ENCODE measurements at places on chromosomes 7 and 10. TPM values are rescaled to one million over a fixed set of nuclear protein-coding genes. Genes with fewer than 3 reads are reported as not detected.

TEX47 gene
- not detected for total RNA-seq

RELN gene
- total RNA-seq: 7.5 TPM

GPR15LG gene
- total RNA-seq: not detected

- no peak for DNase-seq
Observed at GRCh38 chr10:70990681-70991080, 102.3 kb upstream of the PCBD1 start.

DNA sequence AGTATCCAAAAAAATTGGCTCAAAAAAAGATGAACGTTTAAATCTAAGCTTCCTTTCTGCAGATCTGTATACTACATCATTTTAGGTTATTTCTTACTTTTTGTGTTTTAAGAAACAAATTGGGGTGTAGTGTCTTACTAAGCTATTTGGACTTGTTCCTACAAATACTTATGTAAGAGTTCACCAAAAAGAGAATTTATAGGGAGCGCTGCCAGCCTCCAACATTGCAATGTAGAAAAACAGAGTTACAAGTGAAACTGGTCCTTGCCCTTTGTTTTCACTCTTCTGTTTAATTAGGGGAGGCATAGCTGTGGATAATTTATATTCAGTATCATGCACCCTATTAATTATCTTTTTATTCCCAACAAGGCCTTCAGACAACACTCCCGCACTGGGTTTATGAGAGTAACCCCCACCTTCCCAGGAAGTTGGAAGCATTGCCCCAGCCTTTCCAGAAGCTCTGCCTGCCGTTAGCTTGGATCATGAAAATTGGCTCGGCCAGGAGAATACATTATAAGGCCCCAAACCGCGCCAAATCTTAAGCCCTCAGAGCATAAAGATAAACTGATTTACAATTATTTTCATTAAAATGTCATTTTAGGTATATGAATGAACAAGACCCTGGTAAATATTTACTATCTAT lies 261.8 kb upstream of the KLF6 start:
- DNase-seq: peak; percentile 72

DNA sequence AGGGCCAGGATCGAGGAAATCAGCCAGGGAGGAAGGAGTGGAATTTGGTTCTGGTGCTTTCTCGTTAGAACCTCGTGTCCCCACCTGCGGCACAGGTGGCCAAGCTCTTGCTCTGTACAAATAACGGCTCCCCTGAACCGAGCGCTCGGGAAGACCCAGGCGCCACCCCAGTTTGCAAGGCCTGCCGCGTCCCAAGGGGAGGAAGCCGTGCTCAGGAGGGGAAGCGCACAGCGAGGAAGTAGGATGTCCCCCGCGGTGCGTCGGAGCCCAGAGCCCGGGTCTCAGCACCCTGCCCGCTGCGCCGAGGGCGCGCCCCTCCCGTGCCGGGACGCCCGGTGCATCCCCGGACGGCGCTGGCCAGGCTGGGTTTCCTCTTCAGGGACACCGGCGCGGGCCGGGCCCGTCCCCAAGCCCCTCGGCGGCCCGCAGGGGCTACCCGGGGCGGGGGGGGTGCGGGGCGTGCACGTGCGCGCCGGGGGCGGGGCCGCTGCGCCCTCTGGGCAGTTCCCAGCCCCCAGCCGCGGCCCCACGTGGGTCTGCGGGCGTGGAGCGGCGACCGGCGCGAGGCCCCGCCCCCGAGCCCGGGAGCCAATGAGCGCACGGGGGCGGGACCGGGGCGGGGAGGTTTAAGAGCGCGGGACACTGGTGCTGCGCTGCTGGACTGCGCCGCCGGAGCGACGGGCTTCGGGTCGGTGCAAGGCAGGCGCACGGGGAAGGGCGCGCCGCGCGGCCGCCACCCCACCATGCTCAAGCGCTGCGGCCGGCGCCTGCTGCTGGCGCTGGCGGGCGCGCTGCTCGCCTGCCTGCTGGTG lies at the start of gene LFNG:
LFNG (plus strand) TSS at position 656 of the 812 bp plus-strand sequence; CDS start at position 744, 88 bp downstream.
- DNase-seq: peak; percentile 90
